ENCODE measurements at places on chromosomes 3 and 15.

- no peak for DNase-seq
Measured at GRCh38 chr3:23867400-23867799, 49.4 kb downstream of the NKIRAS1 start.

DNA sequence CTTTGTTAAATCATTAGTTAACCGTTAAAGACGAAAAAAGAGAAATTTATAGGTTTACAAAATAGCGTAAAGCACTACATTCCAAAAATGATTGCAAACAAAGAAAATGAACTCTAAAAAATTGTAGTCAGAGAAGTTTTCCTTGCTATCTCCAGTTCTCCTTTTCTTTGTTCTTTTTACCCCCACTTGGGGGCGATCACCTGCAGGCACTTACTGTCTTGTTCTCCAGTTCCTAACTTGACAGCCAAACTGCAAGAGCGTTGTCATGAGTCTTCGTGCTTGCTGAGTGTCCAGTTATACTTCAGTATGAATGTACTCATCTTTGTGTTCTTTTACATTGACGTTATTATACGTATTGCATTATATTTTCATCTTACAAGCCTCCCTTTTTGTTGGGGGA is 54.5 kb downstream of the CHD2 start:
- DNase-seq, result no peak

DNA sequence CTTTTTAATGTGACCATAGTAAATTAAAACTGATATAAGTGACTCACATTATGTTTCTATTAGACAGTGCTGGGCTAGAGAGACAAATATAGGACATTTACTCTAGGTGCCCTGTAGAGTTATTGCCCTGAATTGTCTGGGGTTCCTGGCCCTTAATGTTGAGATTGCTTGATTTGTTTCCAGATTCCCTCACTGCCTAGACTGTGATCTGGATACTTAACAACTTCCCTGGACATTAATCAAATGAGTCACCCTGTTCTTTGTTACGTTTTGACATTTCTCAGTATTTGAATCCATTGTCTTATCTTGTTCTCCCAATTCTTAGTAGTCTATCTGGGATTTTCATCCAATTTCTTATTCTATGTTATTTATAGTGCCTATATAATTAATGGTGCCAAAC is 65.8 kb downstream of the DTWD1 start:
- no peak for DNase-seq

- DNase-seq, result no peak
Measured at GRCh38 chr3:124588036-124588435, 142.2 kb upstream of the UMPS start.

GRCh38 chr15:100017140-100017539 is 283.9 kb upstream of the LYSMD4 start:
- no peak for DNase-seq

GRCh38 chr15:83207660-83208366 is at the start of gene HDGFL3:
Gene HDGFL3, minus strand, starts transcription at chr15:83207823. Its CDS starts 409 bp downstream, at chr15:83207414.
- no peak for DNase-seq
